Colonic mucosa (tissue), 4 donors: ENCODE measurements at places on chromosomes 16 and 17.

GRCh38 chr17:9750524-9750923 is 40.9 kb downstream of the DHRS7C start:
- no peak for DNase-seq

GRCh38 chr17:3213587-3213986 is 6.1 kb downstream of the OR1A1 start:
- no peak for DNase-seq

DNA sequence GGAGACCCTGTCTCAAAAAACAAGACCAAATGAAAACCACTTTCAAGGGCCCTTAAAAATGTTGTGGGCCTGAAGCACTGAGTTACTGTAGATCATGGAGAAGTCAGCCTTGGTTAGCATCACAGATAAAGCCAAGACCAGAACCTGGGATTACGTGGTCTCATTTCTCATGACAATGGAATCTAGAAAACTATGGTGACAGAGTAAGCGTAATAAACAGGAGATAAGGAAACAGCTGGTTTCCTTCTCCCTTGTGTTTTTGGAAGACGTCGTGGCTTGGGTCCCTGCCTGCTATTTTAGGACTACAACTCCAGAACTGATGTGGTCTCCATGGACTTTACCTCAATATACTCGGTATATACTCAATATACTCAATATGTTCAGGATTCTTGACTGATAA is 180.7 kb upstream of the ZFHX3 start:
- DNase-seq: no peak

GRCh38 chr17:50248255-50248654 is 26.0 kb upstream of the TMEM92 start:
- DNase-seq: no peak

DNA sequence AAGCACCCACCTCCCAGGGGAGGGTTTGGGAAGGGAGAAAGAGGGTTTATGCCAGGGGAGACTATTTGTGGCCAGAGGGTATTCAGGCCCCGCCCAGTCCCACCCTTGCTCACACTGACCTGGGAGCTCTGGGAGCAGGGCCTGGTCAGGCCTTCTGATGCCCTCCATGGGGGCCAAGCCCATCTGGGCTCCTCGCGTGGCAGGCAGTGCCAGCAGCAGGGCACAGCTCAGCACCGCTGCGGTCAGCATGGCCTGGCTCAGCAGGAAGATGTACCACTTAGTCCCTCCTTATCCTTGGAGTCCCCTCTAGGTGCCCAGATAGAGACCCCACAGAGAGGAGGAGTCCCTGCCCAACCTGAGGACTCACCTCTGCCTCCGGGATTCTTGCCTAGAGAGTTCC is at the start of gene AGRP:
Gene AGRP (minus strand): TSS at position 398 of the 400 bp plus-strand sequence. CDS start 149 bp downstream, at position 249.
- DNase-seq: no peak

- DNase-seq: no peak
These were observed 65.7 kb downstream of the CEP112 start for GRCh38 chr17:66126231-66126630.

DNA sequence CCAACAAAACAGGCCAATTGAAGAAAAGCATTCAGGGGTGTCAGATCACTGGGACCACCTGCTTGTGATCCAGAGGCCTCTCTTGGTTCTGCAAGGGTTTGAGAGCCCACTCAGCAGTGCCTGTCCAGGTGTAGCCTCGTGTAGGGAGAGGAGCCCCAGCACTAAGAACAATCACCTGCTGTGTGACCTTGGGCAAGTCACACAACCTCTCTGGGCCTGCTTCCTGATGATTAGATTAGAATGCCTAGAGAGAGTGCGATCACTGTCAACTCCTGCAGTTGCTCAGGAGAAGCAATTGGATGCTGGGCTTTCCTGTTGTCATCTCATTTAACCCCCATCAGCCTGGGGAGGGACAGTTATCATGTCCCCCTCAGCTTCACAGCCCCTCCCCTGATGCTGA is 10.2 kb downstream of the DLX3 start:
- DNase-seq: no peak

DNA sequence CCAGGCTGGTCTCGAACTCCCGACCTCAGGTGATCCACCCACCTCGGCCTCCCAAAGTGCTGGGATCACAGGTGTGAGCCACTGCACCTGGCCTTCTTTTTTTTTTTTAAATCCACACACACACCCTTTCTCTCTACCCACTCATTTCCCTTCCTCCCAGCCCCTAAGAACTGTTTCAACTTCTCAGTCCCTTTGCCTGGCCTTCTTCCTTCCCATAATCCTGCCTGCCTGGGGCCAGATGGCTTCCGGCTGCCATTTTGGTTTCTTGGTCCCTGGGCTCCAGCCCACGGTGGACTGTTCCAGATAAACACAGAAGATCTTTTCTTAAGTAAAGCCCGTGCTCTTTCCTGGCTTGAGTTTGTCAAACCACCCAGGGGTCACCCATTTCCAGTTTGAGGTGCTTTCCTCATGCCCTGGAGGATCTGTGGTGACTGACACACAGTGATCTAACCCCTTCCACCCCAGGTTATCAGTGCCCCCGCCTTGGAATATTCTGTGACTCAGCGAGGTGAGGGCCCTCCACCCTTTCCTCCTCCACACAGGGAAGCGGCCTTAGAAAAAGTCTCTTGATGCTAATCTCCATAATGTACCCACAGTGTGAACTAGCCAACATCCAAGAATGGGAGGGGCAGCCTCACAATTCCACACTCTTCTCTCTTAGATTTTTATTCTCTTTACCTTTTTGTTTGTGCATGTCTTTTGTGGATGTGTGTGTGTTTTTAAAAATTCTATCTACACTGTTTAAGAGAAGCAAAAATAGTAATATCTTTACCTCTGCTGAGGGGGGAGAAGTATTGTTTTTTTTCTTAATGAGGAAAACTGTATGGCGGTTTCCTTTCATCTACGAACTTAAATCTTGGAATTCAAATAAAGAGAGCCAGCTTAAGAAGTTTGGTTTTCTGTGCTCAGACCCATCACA is 60.0 kb downstream of the CRISPLD2 start:
- DNase-seq: no peak

- peak; percentile 65 for DNase-seq
These were observed 8.8 kb downstream of the ZG16B start for GRCh38 chr16:2838928-2839327.

GRCh38 chr16:89373355-89374110 is 116.8 kb downstream of the ANKRD11 start:
- no peak for DNase-seq

GRCh38 chr16:50808929-50809538 is 67.1 kb downstream of the CYLD start:
- no peak for DNase-seq

DNA sequence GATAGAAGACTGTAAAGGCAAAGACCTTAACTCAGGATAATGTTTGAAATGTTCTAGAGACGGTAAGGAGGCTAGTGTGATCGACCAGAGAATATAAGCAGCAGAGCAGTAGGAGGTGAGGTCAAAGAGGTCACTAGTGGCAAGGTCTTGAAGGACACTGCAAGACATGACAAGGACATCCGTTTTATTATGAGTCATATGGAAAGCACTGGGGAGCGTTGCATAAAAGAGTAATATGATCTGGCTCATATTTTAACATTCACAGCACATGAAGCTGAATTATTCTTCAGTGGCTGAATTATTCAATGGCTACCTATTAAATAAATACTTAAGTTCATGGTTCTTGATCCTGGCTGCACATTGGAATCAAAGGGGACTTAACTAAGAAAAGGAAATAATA is 123.7 kb downstream of the SOX9 start:
- DNase-seq: no peak

DNA sequence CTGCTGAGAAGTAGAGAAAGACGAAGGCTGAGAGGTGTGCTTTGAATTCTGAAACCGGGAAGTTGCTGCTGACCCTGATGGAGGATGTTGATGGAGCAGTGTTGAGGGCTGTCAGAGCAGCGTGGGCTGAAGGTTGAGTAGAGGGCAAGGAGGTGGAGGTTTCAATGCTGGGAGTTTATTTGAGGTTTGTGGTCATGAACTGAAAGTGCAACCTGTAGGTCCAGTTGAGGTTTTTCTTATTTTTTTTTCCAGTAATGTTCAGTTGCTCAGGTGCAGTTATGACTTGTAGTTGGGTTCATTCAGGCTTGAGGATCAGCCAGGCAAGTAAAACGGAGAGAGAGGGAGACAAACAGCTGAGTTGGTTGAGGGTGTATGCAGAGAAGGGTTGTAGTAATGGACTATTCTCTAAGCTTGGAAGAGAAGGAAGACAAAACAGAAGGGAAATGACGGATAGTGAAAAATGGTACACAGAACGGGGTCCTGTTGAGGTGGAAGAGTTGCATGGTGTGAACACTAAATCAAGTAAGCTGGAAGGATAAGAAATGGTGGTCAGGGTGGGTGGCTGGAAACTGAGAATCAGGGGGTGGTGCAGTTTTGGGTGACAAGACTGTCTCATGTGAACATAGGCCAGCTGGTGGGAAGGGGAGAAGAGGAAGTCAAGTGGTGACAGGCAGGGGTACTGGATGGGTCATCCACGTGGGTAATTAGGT is 8.7 kb upstream of the UBE2G1 start:
- no peak for DNase-seq

GRCh38 chr17:16814439-16814838 is 124.4 kb downstream of the CCDC144A start:
- no peak for DNase-seq

GRCh38 chr16:81397058-81397878 is 47.3 kb upstream of the CMIP start:
- DNase-seq: no peak

GRCh38 chr17:49508061-49508865 is 13.2 kb downstream of the NGFR start:
- DNase-seq: no peak

- DNase-seq: no peak
These were observed 76.3 kb downstream of the USP31 start for GRCh38 chr16:23072769-23073549.

- no peak for DNase-seq
These were observed 78.0 kb downstream of the KNOP1 start for GRCh38 chr16:19639986-19640421.

- DNase-seq: no peak
These were observed 740 bp upstream of the POLR3E start for GRCh38 chr16:22296225-22297113.

DNA sequence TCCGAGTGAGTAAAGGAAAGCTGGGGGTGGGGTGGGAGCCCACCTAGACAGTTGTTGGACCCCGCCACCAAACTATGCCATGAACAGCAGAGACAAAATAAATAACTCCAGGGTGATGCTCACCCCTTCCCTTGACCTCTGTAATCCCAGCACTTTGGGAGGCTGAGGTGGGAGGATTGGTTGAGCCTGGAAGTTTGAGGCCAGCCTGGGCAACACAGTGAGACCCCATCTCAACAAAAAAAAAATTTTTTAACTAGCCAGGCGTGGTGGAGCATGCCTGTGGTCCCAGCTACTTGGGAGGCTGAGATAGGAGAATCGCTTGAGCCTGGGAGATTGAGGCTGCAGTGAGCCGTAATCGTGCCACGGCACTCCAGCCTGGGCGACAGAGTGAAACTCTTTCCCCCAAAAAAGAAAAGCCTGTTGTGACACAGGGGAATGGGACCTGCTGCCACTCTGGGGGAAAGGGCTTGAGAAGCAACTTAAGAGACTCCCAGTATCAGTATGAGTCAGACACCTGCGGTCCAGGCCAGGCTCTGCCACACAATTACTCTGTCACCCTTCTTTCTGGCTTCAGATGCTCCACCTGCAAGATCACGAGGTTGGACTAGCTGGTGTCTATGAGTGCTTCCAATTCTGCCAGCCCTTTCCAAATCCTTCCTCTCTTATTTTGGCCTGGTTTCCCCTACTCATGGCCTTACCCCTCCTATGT is 5.0 kb downstream of the SGCA start:
- no peak for DNase-seq

DNA sequence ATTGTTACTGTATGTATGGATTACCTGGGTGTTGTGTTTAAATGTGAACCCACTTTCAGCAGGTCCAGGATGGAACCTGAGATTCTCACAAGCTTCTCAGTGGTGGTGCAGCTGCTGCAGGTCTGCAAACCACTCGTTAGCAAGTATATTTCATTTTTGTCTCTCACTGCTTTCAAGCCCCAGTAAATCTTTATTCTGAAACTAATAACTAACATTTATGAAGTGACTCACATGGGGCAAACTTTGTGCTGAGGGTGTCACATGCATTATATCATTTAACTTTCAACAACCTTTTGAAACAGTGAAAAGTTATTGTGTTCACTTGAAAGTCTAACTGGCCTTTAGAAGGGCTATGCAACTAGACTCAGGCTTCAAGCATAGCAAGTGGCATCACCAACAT is 98.9 kb upstream of the DYNLRB2 start:
- no peak for DNase-seq

- DNase-seq: peak; percentile 38
These were observed at the start of gene NTN1 for GRCh38 chr17:9021158-9021991. NTN1 (plus strand) TSS chr17:9021510; CDS start chr17:9022374, 864 bp downstream.

DNA sequence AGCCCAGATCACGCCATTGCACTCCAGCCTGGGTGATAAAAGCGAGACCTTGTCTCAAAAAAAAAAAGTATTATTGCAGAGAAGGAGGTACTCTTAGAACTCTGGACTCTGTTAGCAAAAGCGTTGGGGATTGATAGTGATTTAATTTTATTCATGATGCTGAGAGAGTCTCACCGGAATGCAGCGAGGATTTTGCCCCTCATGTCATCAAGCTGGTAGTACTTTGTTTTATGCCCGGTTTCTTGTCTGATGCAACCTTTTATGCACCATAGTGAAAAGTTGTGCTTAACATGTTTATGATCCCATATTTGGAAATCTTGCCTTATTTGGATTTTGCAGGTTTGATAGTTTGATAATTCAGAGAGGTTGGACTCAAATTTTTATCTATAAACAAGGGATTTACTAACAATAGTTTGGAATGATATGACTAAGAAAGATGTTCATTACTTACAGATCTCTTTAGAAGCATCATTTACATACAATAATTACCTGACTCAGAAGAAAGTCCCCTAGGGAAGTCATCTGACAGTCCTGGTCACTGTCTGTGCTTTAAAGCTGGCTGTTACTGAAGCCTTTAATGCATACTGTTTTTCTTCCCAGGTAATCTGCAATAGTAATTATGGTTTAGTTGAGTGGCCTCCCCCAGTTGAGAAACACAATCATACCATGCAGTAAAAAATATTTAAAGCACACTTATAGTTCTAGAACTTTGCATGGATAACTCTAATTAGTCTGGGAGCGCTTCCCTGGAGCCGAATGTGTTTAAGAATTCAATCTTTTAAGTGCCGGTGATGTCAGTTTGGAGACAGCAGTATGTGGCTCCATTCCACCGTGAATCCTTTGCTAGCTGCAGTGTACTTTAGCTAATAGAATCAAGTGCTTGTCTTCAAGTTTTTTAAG is 120.9 kb downstream of the PRKCA start:
- DNase-seq: no peak

- no peak for DNase-seq
These were observed 6.3 kb downstream of the SLC25A39 start for GRCh38 chr17:44318077-44318892.
